ENCODE measurements at places on chromosomes 4 and X. TPM values are rescaled to one million over a fixed set of nuclear protein-coding genes. Genes with fewer than 3 reads are reported as not detected.

The GUCY1B1 gene
- total RNA-seq, result 15.0 TPM

The CFP gene
- total RNA-seq, result 6.3 TPM

The BEX4 gene
- 72.2 TPM for total RNA-seq

The COL4A6 gene
- total RNA-seq, result 17.7 TPM

DNA sequence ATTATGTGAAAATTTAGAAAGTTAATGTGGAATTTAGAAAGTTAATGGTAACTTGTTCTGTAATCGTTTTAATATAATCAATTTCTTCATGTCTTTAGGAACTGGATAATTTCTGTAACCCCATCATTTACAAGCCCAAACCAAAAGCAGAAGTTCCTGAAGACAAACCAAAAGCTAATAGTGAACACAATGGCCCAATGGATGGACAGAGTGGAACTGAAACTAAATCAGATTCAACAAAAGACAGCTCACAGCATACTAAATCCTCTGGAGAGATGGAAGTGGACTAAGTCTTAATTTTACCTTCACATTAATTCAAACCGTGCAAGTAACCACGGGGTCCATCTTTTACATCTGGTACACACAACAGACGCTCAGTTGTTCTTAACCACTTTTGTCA is 48.1 kb upstream of the PLK4 start:
- H3K4me3 ChIP-seq, result no peak overlapping the region
- no peaks in the 10 kb centered on the region for H3K4me1 ChIP-seq
- H3K27ac ChIP-seq, result no peak overlapping the region

GRCh38 chrX:46882266-46882665 is 30.0 kb upstream of the JADE3 start:
- H3K36me3 ChIP-seq, result no peaks in the 10 kb centered on the region
- no peak overlapping the region for H3K4me3 ChIP-seq
- DNase-seq, result no peak
- H3K27ac ChIP-seq, result no peak overlapping the region

DNA sequence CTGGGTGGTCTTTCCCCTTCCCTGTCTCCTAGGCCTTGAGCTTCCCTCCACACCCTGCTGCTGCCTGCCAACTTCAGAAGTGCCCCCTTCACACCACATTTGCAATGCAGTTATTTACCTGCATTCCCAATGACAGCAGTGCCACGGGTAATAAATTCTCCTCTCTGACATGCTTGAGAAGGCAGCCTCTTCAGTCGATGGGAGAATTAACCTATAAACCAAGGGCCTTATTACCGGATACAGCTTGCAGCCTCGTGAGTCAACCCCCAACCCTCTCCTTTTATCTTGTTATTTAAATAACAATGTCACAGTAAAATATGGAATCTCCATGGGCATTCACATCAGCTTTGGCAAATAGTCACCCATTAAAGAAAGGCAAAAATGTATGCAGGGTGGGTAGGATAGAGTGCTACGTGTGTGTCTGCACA is 34.7 kb upstream of the LGI2 start:
- no peak overlapping the region for H3K4me3 ChIP-seq
- no peaks in the 10 kb centered on the region for H3K36me3 ChIP-seq
- no peak for DNase-seq
- H3K27me3 ChIP-seq, result no peaks in the 10 kb centered on the region
- H3K4me1 ChIP-seq, result no peaks in the 10 kb centered on the region

GRCh38 chr4:53009824-53010223 is 147.7 kb downstream of the RASL11B start:
- no peaks in the 10 kb centered on the region for H3K27me3 ChIP-seq
- DNase-seq, result no peak
- H3K36me3 ChIP-seq, result no peaks in the 10 kb centered on the region

GRCh38 chr4:41976775-41977516 is 4.6 kb upstream of the DCAF4L1 start:
- DNase-seq, result no peak
- H3K4me3 ChIP-seq, result no peak overlapping the region
- no peak overlapping the region for H3K27ac ChIP-seq

- no peak overlapping the region for H3K27ac ChIP-seq
- no peaks in the 10 kb centered on the region for H3K27me3 ChIP-seq
- no peak overlapping the region for H3K4me3 ChIP-seq
- no peak for DNase-seq
These were observed 257.5 kb upstream of the FTHL17 start for GRCh38 chrX:31329298-31329697.

- H3K4me1 ChIP-seq, result peaks cover 11% of the 10 kb centered on the region
- H3K36me3 ChIP-seq, result no peaks in the 10 kb centered on the region
- DNase-seq, result no peak
- peak overlapping the region; percentile 49 for H3K4me3 ChIP-seq
- peak overlapping the region; percentile 83 for H3K27ac ChIP-seq
These were observed 3.1 kb downstream of the MAMLD1 start for GRCh38 chrX:150365990-150366911.

- no peaks in the 10 kb centered on the region for H3K4me1 ChIP-seq
- no peaks in the 10 kb centered on the region for H3K27me3 ChIP-seq
- no peaks in the 10 kb centered on the region for H3K36me3 ChIP-seq
- no peak overlapping the region for H3K27ac ChIP-seq
- DNase-seq, result no peak
- H3K4me3 ChIP-seq, result no peak overlapping the region
These were observed 50.2 kb downstream of the ING2 start for GRCh38 chr4:183554878-183555585.

DNA sequence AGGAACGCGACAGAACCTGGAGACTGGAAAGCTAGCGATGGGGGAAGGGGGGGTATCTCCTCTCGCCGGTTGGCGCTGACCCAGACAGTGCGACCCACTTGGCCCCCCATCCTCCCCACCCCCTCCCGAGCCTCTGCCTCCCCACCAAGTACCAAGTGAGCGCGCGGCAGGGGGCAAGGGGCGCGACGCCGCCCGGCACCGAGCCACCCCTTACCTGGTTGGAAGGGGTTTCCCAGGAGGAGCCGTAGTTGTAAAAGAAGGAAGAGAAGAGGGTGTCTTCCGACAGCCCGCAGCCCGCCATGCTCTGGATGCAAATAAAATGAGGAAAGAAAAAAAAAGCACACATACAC is 112.2 kb downstream of the DHX15 start:
- no peaks in the 10 kb centered on the region for H3K4me1 ChIP-seq
- DNase-seq, result no peak
- no peaks in the 10 kb centered on the region for H3K36me3 ChIP-seq
- peak overlapping the region; percentile 65 for H3K4me3 ChIP-seq

DNA sequence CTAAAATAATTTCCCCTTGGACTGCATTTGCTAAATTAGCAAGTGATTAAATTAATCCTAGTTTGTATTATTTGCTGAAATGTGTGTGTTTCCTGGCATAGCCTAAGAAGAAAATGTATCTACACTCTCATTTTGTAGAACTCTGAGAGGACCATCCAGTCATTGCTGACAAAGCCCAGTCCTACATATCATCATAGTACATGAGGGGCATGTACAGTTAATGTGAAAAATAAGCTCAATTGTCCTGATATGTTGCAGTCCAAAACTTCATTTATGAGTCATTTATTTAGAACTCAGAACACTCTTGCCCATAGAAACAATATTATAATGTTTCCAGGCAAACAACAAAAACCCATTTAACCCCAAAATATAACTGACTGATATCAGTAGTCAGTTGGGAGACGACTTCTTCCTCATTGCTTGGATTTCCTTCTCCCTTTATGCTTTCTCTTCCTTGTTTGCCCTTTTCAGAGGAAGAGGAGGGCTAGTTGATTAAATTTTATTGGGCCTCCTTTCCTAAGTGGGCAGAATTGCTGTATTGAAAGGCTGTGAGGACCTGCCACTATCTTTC is 26.9 kb upstream of the BBS12 start:
- peaks cover 5% of the 10 kb centered on the region for H3K36me3 ChIP-seq
- no peaks in the 10 kb centered on the region for H3K4me1 ChIP-seq
- H3K27me3 ChIP-seq, result no peaks in the 10 kb centered on the region
- H3K27ac ChIP-seq, result no peak overlapping the region
- DNase-seq, result no peak

GRCh38 chrX:20515841-20516461 is 249.2 kb upstream of the RPS6KA3 start:
- no peak overlapping the region for H3K4me3 ChIP-seq
- no peak for DNase-seq
- no peaks in the 10 kb centered on the region for H3K36me3 ChIP-seq
- H3K27ac ChIP-seq, result peak overlapping the region; percentile 16
- no peaks in the 10 kb centered on the region for H3K27me3 ChIP-seq
- no peaks in the 10 kb centered on the region for H3K4me1 ChIP-seq

- no peak overlapping the region for H3K4me3 ChIP-seq
- no peaks in the 10 kb centered on the region for H3K36me3 ChIP-seq
- no peaks in the 10 kb centered on the region for H3K27me3 ChIP-seq
- DNase-seq, result no peak
- no peak overlapping the region for H3K27ac ChIP-seq
- no peaks in the 10 kb centered on the region for H3K4me1 ChIP-seq
These were observed 696.9 kb downstream of the RAB28 start for GRCh38 chr4:12787261-12787660.

Measured in right atrium auricular region (tissue), 2 donors.